Activated CD8-positive, alpha-beta memory T cell treated with anti-CD3 and anti-CD28 coated beads for 1 hour (primary cell): ENCODE measurements at places on chromosomes 2 and 18.

GRCh38 chr2:236014408-236015131, 153.6 kb downstream of the GBX2 start:
- DNase-seq, result no peak

GRCh38 chr2:130355172-130355577, 681 bp upstream of the PTPN18 start:
- no peak for DNase-seq

DNA sequence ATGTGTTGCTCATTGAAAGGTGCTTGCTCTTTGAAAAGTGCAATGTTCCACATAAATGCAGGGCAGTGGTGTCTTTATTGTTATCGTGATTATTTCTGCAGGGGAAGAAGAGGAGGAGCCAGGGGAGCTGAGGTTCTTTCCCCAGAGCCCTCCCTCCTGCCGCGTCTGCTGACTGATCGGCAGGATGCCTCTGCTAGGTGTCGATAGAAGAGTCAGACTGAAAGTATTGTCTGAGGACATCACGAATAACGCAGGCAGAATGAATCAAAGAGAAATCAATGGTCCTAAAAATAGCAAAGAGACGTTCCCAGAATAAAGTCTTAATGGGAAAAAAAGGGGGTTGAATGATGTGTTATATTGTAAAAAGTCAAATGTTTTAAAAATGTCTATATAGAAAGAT, 47.4 kb upstream of the SIX3 start:
- DNase-seq, result no peak

GRCh38 chr2:173606619-173607248, 252.1 kb downstream of the CDCA7 start:
- DNase-seq, result no peak

GRCh38 chr2:25387876-25388449, 46.2 kb upstream of the DNMT3A start:
- no peak for DNase-seq

GRCh38 chr2:120591572-120591971, 144.1 kb upstream of the GLI2 start:
- DNase-seq, result no peak

DNA sequence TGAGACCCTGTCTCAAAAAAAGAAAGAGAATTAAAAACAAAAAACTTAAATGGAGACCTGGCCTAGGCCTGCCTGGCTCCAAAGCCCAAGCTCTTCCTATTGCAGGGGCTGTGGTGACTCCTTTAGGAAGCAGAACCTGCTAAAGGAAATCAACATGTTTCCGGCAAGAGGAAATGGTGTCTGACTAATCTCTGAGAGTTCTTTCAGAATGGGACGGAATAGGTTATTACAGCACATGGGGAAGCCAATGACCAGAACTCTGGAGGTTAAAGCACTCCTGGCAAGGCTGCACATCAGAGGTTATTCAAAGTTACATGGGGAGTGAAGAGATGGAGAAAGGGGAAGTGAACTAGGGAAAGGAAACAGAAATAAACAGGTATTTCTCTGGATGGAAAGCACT, 21.4 kb downstream of the KIF3C start:
- DNase-seq, result no peak

- no peak for DNase-seq
Observed at GRCh38 chr2:120219291-120219690, 3.9 kb downstream of the TMEM185B start.
